ENCODE measurements at places on chromosomes 6 and 20. TPM values are rescaled to one million over a fixed set of nuclear protein-coding genes. Genes with fewer than 3 reads are reported as not detected.

Gene DLK2
- total RNA-seq: 0.61 TPM

Gene GATA5
- total RNA-seq: 7.4 TPM

Gene C2
- total RNA-seq: 4.0 TPM

Gene DPPA5
- not detected for total RNA-seq

Gene SIM1
- total RNA-seq: not detected

Gene NOTCH4
- 24.9 TPM for total RNA-seq

Gene SEMG1
- total RNA-seq: not detected

Gene HUS1B
- 0.80 TPM for total RNA-seq

Gene PRDM1
- 10.8 TPM for total RNA-seq

Gene SPTLC3
- total RNA-seq: 3.6 TPM

Gene SAMD3
- not detected for total RNA-seq

Gene LY6G6C
- total RNA-seq: not detected

Gene PCSK2
- 0.78 TPM for total RNA-seq

Gene SOX18
- total RNA-seq: 75.9 TPM

Gene LTB
- total RNA-seq: 15.6 TPM

Gene GPR63
- 0.31 TPM for total RNA-seq

Gene ZNF318
- total RNA-seq: 13.2 TPM

Gene MYMX
- total RNA-seq: 0.31 TPM

Gene HEY2
- 45.3 TPM for total RNA-seq

Gene BMP2
- 2.3 TPM for total RNA-seq

Gene ECHDC1
- total RNA-seq: 31.9 TPM

Gene FHL5
- total RNA-seq: 2.0 TPM

Gene CALHM4
- total RNA-seq: 0.67 TPM

Gene FBXO5
- total RNA-seq: 1.1 TPM

Gene RAET1E
- 0.12 TPM for total RNA-seq

Gene CLIC5
- 381 TPM for total RNA-seq

Gene PSORS1C1
- 2.3 TPM for total RNA-seq

Gene MED20
- 15.9 TPM for total RNA-seq

Gene MAPK13
- total RNA-seq: 1.2 TPM

Gene SPAG4
- 5.1 TPM for total RNA-seq

Gene DCBLD1
- total RNA-seq: 5.9 TPM

Gene KCNQ2
- total RNA-seq: not detected

Gene CBLN4
- not detected for total RNA-seq
